ENCODE measurements at places on chromosomes 13 and 19. TPM values are rescaled to one million over a fixed set of nuclear protein-coding genes. Genes with fewer than 3 reads are reported as not detected.

Gene BCL2L12
- total RNA-seq, result 80.3 TPM

DNA sequence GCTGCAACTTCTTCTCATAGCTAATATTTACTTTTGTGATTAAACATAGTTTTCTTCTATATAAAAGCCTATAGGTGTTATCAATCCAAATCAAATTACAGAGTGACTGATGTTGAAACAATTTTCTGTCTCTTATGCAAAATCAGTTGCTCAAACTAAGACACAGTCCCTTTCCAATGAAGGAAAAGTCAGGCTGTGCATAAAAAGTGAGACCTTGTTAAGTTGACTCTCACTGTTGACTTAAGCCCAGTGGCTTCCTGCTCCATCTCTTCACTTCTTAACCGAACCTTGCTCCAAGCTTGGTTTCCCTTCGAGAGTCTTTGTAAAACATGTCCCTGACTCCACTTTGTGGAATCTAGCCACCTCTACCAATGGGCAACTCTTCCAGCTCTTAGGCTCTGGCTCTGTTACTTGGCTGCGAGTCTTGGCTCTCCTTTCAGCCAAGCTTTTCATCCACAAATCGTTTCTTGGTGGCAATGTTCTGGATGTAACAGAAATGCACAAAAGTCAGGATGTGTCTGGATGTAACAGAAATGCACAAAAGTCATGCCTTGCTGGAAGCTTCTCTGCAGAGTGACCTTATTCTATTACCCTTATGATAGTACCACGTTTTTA is 118.9 kb downstream of the LIG4 start:
- DNase-seq, result no peak
- no peaks in the 10 kb centered on the region for H3K36me3 ChIP-seq
- H3K4me1 ChIP-seq, result no peaks in the 10 kb centered on the region
- no peaks in the 10 kb centered on the region for H3K27me3 ChIP-seq
- H3K27ac ChIP-seq, result no peak overlapping the region

- H3K4me1 ChIP-seq, result peaks cover 26% of the 10 kb centered on the region
- H3K27ac ChIP-seq, result peak overlapping the region; percentile 17
- peak; percentile 67 for DNase-seq
- H3K27me3 ChIP-seq, result no peaks in the 10 kb centered on the region
Observed at GRCh38 chr13:76965759-76966421, 17.6 kb downstream of the ACOD1 start.

GRCh38 chr19:46802152-46802551 is 13.8 kb upstream of the SLC1A5 start:
- no peaks in the 10 kb centered on the region for H3K27me3 ChIP-seq
- H3K4me1 ChIP-seq, result peaks cover 5% of the 10 kb centered on the region
- DNase-seq, result no peak
- H3K36me3 ChIP-seq, result no peaks in the 10 kb centered on the region
- H3K4me3 ChIP-seq, result no peak overlapping the region
- H3K27ac ChIP-seq, result no peak overlapping the region

- no peaks in the 10 kb centered on the region for H3K36me3 ChIP-seq
- DNase-seq, result no peak
- H3K27me3 ChIP-seq, result no peaks in the 10 kb centered on the region
Observed at GRCh38 chr19:1567116-1567847, 843 bp downstream of the MEX3D start.

- H3K27ac ChIP-seq, result no peak overlapping the region
- no peaks in the 10 kb centered on the region for H3K4me1 ChIP-seq
- H3K4me3 ChIP-seq, result no peak overlapping the region
- H3K36me3 ChIP-seq, result no peaks in the 10 kb centered on the region
- no peak for DNase-seq
- H3K27me3 ChIP-seq, result no peaks in the 10 kb centered on the region
Observed at GRCh38 chr13:77387607-77388200, 60.8 kb upstream of the MYCBP2 start.

- no peaks in the 10 kb centered on the region for H3K27me3 ChIP-seq
- DNase-seq, result no peak
- H3K4me3 ChIP-seq, result no peak overlapping the region
- peaks cover 57% of the 10 kb centered on the region for H3K4me1 ChIP-seq
- peak overlapping the region; percentile 49 for H3K27ac ChIP-seq
Observed at GRCh38 chr19:43759515-43759914, 4.8 kb upstream of the SMG9 start.

- DNase-seq, result no peak
- no peaks in the 10 kb centered on the region for H3K27me3 ChIP-seq
- no peak overlapping the region for H3K27ac ChIP-seq
- H3K4me3 ChIP-seq, result no peak overlapping the region
Observed at GRCh38 chr19:7597689-7598088, 2.0 kb downstream of the CAMSAP3 start.

DNA sequence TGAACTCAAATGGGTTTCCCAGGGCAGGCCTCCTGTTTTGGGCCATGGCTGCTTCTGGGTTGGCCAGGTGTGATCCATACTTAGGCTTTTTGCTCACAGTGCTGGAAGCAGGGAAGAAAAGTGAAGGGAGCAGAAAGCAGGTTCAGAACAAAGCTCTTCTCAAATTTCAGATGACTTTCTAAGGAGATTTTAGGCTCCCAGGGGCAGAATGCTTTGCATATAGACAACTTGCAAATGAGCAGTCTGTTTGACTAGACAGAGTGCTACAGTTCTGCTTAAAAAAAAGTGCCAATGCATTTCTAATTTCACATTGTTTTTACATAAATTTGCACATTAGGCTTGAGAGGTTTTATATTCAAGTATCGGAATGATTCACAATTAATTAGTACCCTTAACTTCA is 2.6 kb upstream of the SLC10A2 start:
- no peak overlapping the region for H3K4me3 ChIP-seq
- H3K27me3 ChIP-seq, result no peaks in the 10 kb centered on the region
- no peak overlapping the region for H3K27ac ChIP-seq
- peaks cover 8% of the 10 kb centered on the region for H3K4me1 ChIP-seq

DNA sequence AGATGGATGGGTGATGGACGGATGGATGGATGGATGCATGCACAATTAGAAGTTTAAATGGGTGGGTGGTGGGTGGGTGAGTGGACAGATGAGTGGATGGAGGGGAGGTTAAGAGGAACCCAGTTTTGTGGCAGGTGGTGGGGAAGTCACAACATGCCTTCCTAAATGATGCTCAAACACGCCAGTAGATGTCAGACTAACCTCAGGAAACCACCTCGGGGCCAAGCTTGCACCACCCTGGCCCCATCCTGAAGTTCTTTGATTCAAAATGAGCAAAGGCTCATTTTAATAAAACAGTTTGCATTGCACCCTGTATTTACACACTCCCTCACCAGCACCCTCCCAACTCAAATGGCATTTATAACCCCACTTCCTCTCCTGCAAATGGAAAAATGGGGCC is 91.4 kb upstream of the CACNA1A start:
- no peak overlapping the region for H3K27ac ChIP-seq
- H3K36me3 ChIP-seq, result no peaks in the 10 kb centered on the region
- peak; percentile 43 for DNase-seq

DNA sequence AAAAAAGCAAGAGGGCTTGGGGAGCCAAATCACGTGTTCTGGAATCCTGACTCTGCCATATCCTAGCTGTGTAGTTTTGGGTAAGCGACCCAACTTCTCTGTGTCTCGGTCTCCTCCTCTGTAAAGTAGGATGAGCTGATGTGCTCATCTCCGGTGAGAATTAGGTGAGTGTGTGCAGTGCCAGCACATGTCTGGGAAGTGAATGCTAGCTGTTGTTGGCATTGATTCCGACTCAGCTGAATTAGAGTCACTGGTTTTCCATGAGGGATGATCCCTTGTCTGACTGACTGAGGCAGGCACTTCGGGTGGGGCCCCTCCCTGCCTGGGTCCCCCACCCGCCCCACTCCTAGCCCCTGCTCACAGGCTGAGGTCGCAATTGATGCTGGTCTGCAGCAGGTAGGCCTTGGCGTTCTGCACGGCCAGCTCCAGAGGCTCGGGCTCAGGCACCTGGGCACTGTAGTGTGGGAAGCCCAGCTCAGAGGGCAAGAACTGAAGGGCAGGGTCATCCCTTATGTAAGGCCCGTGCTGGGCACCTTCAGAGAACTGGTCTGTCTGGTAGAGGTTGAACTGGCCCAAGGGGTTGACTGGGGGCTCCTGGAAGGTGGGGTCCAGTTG is 835 bp downstream of the RSPH6A start:
- H3K4me3 ChIP-seq, result no peak overlapping the region
- DNase-seq, result no peak
- no peaks in the 10 kb centered on the region for H3K36me3 ChIP-seq
- H3K27ac ChIP-seq, result no peak overlapping the region
- H3K4me1 ChIP-seq, result peaks cover 7% of the 10 kb centered on the region

DNA sequence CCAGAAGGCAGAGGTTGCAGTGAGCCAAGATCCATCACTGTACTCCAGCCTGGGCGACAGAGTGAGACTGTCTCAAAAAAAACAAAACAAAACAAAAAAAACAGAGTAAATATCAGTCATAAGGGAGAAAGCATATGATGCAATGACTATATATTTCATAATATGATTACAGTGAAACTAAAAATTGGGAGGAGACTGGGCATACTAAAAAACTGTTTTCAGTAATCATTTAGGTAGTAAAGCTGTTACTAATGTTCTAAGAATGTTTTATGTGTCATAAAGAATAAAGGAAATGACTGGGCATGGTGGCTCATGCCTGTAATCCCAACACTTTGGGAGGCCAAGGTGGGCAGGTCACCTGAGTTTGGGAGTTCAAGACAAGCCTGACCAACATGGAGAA is 15.9 kb downstream of the ZNF573 start:
- H3K27ac ChIP-seq, result no peak overlapping the region
- H3K4me1 ChIP-seq, result no peaks in the 10 kb centered on the region
- H3K36me3 ChIP-seq, result no peaks in the 10 kb centered on the region
- H3K27me3 ChIP-seq, result no peaks in the 10 kb centered on the region

DNA sequence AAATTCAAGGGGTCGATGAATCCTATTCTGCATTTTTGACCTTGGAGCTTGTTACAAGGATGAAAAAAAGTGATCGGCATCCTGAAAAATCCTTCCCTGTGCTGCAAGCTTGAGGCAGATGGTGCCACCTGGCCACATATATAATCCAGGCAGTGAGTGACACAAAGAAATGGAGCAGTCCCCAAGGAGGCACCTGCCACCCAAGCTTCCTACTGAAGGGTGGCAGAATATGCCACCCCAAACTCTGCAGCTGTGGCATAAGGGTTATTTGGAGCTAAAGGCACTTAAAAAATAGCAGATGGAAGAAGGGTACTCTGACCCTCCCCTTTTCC is 15.4 kb downstream of the TMEM272 start:
- no peak for DNase-seq
- H3K4me3 ChIP-seq, result no peak overlapping the region
- no peaks in the 10 kb centered on the region for H3K36me3 ChIP-seq
- H3K27me3 ChIP-seq, result peaks cover 81% of the 10 kb centered on the region
- no peaks in the 10 kb centered on the region for H3K4me1 ChIP-seq

GRCh38 chr19:45496349-45496953 is 396 bp downstream of the RTN2 start:
- DNase-seq, result peak; percentile 45
- H3K4me3 ChIP-seq, result peak overlapping the region; percentile 92
- H3K36me3 ChIP-seq, result no peaks in the 10 kb centered on the region
- H3K4me1 ChIP-seq, result peaks cover 14% of the 10 kb centered on the region
- H3K27me3 ChIP-seq, result no peaks in the 10 kb centered on the region
- no peak overlapping the region for H3K27ac ChIP-seq

Gene ZNF77
- total RNA-seq, result 2.1 TPM

- H3K36me3 ChIP-seq, result no peaks in the 10 kb centered on the region
- DNase-seq, result no peak
- no peak overlapping the region for H3K27ac ChIP-seq
Observed at GRCh38 chr13:113769106-113769505, 10.1 kb downstream of the TMEM255B start.

- H3K27me3 ChIP-seq, result no peaks in the 10 kb centered on the region
- H3K4me1 ChIP-seq, result no peaks in the 10 kb centered on the region
- H3K36me3 ChIP-seq, result no peaks in the 10 kb centered on the region
- no peak for DNase-seq
- no peak overlapping the region for H3K4me3 ChIP-seq
Observed at GRCh38 chr13:37539170-37539569, 59.4 kb downstream of the POSTN start.

DNA sequence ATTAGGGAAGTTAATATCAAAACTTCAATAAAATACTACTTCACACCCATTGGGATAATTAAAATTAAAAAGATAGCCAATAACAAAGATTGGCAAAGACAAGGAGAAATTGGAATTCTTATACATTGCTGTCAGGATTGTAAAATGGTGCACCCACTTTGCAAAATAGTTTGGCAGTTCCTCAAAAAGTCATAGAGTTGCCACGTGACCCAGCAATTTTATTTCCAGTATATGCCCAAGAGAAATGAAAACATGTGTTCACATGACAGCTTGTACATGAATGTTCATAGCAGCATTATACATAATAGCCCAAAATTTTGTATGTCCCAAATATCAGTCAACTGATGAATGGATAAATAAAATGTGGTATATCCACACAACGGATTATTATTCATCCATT is 3.3 kb downstream of the MBD3L1 start:
- H3K4me1 ChIP-seq, result peaks cover 13% of the 10 kb centered on the region
- H3K36me3 ChIP-seq, result 0 out of 2 replicates have a peak, but pooled peaks cover under 1% of the 10 kb centered on the region
- H3K27ac ChIP-seq, result no peak overlapping the region
- no peak overlapping the region for H3K4me3 ChIP-seq
- H3K27me3 ChIP-seq, result no peaks in the 10 kb centered on the region
- no peak for DNase-seq

Gene FAM216B
- total RNA-seq, result not detected

DNA sequence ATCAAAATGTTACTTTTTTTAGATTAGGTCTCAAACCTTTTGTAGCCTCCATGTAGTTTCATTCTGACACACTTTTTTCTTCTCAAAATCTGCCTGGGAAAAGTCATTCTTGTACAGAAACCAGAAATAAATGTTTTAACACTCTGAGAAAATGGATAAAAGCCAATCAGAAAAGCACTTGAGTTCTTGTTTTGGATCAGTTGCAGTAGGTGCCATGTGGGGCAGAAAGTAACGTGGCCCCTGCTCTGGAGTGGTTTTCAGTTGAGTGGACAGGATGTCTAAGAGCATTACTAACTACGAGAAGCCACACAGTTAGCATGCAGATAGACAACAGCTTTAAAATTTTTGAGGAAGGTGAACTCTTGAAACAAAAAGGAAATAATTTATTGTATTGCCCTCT is 19.1 kb downstream of the GPR183 start:
- H3K4me1 ChIP-seq, result 0 out of 2 replicates have a peak, but pooled peaks cover 6% of the 10 kb centered on the region
- no peaks in the 10 kb centered on the region for H3K36me3 ChIP-seq
- no peak for DNase-seq
- no peak overlapping the region for H3K4me3 ChIP-seq
- H3K27me3 ChIP-seq, result no peaks in the 10 kb centered on the region

Gene IRGC
- total RNA-seq, result not detected

Gene EFNA2
- 1.6 TPM for total RNA-seq

GRCh38 chr19:56211718-56212117 is 9.6 kb downstream of the ZSCAN5C start:
- no peak overlapping the region for H3K4me3 ChIP-seq
- peaks cover 79% of the 10 kb centered on the region for H3K27me3 ChIP-seq
- H3K36me3 ChIP-seq, result no peaks in the 10 kb centered on the region

Gene CLIP3
- 4.2 TPM for total RNA-seq

DNA sequence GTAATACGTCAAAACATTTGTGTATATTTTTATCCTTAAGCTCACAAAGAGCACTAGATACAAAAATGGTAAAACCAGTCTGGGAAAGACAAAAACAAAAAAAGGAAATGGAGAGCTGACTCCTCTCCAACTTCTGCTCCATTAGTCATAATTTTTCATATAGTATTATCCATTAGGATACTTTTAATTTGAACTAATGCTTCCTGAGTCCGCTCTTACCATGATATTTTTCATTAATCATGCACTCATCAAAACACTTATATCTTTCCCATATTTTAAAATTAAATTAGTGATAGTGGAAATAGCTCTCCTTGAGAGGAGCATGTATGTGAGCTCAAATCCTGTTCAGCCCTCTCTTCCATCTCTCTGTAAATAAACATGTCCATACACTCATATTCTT is 1093.0 kb upstream of the MIR17HG start:
- DNase-seq, result no peak
- H3K36me3 ChIP-seq, result no peaks in the 10 kb centered on the region
- H3K27ac ChIP-seq, result no peak overlapping the region
- H3K4me3 ChIP-seq, result no peak overlapping the region

Gene FFAR1
- 0.44 TPM for total RNA-seq

Gene OLFM4
- not detected for total RNA-seq

All from PC-9 (cell line).